Effector memory CD4-positive, alpha-beta T cell (primary cell): ENCODE measurements at places on chromosomes 13 and 19.
A peak's percentile ranks its signal among the peaks of the same experiment; 100 is the strongest.

- DNase-seq = no peak
These were observed 173.9 kb downstream of the PRR20E start for GRCh38 chr13:57340878-57341277.

DNA sequence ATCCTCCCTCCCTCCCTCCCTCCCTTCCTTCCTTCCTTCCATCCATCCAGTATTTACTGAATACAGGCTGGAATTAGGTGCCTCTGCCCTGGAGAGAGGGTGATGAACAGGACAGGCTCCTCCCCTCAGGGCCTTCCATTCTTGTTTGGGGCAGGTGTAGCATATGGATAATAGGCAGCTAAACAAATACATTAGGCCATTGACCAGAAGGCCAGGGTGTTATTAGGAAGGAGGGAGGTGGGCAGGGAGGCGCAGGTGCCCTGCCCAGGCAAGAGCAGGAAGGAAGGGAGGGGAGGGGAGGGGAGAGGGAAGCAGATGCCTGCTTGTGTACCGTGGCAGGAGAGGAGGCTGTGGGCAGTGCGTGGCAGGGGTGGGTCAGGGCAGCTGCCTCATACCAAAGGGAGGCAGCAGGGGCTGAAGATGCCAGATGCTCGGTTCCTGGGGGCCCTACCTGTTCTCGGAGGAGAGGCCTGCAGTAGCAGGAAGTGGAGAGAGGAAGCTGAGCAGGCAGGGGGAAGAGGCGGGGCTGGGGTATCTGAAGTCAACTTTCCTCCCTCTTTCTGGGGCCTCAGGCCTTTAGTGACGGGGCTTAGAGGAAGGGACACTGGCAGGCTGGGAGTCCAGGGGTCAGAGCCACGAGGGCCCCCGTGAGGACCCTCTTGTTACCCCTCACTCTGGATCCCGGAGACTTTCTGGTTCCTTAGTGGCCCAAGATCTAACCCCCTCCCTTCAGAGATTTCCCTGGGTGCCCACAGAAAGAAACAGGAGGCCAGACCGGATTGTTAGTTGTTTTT is at the start of gene RINL:
TSS of gene RINL (minus strand) at position 495 of the 794 bp plus-strand sequence. CDS start 1,533 bp downstream, outside the sequence.
- DNase-seq = peak; percentile 39

GRCh38 chr13:87172166-87172835 is 498.9 kb upstream of the SLITRK5 start:
- no peak for DNase-seq

- DNase-seq = no peak
These were observed 39.9 kb downstream of the ZNF611 start for GRCh38 chr19:52694921-52695320.

- DNase-seq = no peak
These were observed 216.9 kb downstream of the RGCC start for GRCh38 chr13:41674246-41674645.
